Mesothelial cell of epicardium (in vitro differentiated cells): ENCODE measurements at places on chromosomes 7 and 10. TPM values are rescaled to one million over a fixed set of nuclear protein-coding genes. Genes with fewer than 3 reads are reported as not detected.

The TRIM50 gene
- not detected in 3 replicates for total RNA-seq

The POU6F2 gene
- total RNA-seq = 8.1 to 9.2 TPM (median 8.6 TPM) in 3 replicates

The KEL gene
- 1.9 to 4.2 TPM (median 2.3 TPM) in 3 replicates for total RNA-seq

The INMT gene
- total RNA-seq = 3.3 to 4.3 TPM (median 3.4 TPM) in 3 replicates

The SAMD9 gene
- 4.2 to 4.5 TPM (median 4.4 TPM) in 3 replicates for total RNA-seq

The ZNF503 gene
- 58.0 to 59.9 TPM (median 58.3 TPM) in 3 replicates for total RNA-seq

The MYO1G gene
- total RNA-seq = 0.65 to 0.69 TPM (median 0.66 TPM) in 3 replicates

The NPSR1 gene
- not detected in 3 replicates for total RNA-seq

The SH2D4B gene
- total RNA-seq = 0.27 to 0.29 TPM (median 0.27 TPM) in 3 replicates

DNA sequence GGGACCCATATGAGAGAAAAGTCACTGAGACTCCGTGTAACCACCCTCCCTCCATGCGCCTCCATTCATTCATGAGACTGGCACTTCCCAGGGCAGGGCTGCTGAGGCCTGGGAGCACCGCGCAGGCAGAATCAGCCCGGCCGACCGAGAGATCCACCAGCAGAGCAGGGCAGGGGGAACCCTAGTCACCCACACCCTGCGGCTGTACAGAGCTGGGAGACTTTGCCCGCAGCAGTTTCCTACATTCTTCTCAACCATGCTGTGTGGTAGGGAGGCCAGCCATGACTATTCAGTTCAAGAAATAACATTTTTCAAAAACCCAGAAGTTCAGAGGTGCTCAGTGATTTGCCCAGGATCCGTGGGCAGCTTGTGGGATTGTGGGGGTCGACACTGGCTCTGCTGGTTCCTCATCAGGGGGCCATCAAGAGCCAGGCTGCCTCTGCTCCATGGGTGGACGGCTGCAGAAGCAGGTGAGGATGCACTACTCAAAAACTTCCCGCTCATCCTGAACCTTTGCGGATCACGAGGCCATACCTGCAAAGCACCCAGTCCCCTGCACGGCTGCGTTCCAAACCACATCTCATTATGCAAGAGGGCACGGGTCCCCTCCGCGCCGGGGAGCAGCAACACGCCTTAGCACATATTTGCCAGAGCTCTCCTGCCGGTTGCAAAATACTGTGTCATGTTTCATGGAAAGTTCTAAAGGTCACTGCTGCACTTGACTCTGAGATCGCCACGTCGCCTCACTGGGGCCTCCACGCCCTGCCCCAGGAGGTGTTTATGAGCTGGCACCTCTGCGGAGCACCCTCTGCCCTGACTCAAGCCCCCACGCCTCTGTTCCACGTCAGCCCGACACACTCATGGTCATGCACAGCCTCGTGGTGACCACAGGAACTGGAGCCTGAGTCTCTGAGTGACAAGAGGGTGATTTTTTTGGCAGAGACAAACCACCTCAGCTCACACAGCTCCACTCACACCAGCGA is 132.0 kb downstream of the PRKAG2 start:
- no peak for DNase-seq
- H3K27me3 ChIP-seq = no peaks in the 10 kb centered on the region
- no peak overlapping the region for H3K27ac ChIP-seq
- H3K4me1 ChIP-seq = peaks cover 13% of the 10 kb centered on the region

- no peak overlapping the region for H3K27ac ChIP-seq
- H3K4me3 ChIP-seq = no peak overlapping the region
- no peak for DNase-seq
- no peaks in the 10 kb centered on the region for H3K27me3 ChIP-seq
- peaks cover 4% of the 10 kb centered on the region for H3K36me3 ChIP-seq
- H3K4me1 ChIP-seq = peaks cover 17% of the 10 kb centered on the region
Measured at GRCh38 chr10:116168329-116168728, 104.7 kb downstream of the GFRA1 start.

GRCh38 chr10:61855771-61856170 is 45.7 kb upstream of the ARID5B start:
- H3K27ac ChIP-seq = peak overlapping the region; percentile 57
- H3K4me3 ChIP-seq = no peak overlapping the region
- H3K36me3 ChIP-seq = no peaks in the 10 kb centered on the region
- DNase-seq = no peak

DNA sequence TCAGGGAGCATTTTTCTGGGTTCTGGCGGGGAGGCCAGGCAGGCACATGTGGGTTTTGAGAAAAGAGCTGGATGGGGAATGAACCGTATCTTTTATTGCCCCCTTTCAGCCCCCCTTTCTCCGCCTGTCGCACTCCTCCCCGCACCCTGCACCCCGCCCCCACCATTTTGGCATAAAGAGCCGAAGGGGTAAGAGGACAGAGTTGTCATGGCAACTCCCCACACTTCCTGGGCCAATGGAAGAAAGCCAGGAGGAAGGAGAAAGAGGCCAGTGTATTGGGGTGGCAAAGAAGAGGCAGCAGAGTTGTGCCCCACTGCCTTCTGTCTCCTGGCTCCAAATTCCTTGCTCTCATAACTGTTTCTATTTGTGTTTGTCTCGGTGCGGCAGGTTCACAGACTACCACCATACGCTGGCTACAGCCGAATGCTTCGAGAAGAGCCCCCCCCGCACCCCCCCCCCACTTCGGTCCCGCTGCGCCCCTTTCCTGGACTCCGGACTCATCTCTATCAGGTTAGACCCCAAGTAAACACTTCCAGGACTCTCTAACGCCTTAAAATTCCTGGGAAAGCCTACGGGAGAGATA is 3.4 kb downstream of the KCNIP2 start:
- H3K4me1 ChIP-seq = peaks cover 19% of the 10 kb centered on the region
- peak overlapping the region; percentile 65 for H3K4me3 ChIP-seq
- H3K36me3 ChIP-seq = no peaks in the 10 kb centered on the region
- no peak overlapping the region for H3K27ac ChIP-seq
- no peak for DNase-seq

DNA sequence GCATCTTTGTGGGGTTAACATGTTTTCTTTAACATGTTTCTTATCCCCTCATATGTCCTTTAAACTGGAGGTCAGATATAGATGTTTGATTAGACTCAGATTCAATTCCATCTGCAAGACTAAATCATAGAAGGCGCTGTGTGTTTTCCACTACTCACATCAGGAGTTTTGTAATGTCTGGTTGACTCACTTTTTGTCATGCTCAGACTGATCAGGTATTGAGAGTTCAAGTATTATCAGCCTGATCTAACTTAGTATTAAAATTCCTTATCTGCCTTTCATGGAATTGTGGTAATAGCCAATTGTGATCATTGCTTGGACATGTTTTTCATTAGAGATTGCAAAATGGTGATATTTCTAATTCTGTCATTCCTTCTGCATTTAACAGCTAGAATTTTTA is 30.2 kb downstream of the ENTPD7 start:
- H3K27me3 ChIP-seq = no peaks in the 10 kb centered on the region
- H3K27ac ChIP-seq = no peak overlapping the region
- peaks cover 24% of the 10 kb centered on the region for H3K36me3 ChIP-seq
- no peak overlapping the region for H3K4me3 ChIP-seq

DNA sequence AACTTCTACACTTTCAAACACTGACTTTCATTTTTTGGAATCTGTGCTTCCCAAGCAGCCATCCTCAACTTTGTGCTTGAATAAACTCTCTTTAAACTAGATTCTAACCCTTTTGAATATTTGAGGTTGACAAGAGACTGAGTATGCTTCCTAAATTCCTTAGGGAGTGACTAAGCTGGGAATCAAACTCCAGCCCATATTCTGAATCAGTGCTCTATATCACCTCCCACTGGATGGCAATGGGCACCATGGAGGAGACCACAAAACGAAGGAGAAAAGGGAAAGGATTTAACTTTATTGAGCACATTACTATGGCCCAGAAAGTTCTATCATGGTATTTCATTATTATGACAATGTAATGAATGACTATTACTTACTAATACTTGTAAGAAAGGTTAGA is 17.2 kb upstream of the SLC26A4 start:
- H3K4me1 ChIP-seq = peaks cover 15% of the 10 kb centered on the region
- no peak overlapping the region for H3K4me3 ChIP-seq
- H3K36me3 ChIP-seq = no peaks in the 10 kb centered on the region
- DNase-seq = no peak
- peaks cover 49% of the 10 kb centered on the region for H3K27me3 ChIP-seq

- H3K36me3 ChIP-seq = no peaks in the 10 kb centered on the region
- DNase-seq = peak; percentile 10
- no peak overlapping the region for H3K4me3 ChIP-seq
- H3K4me1 ChIP-seq = peaks cover 9% of the 10 kb centered on the region
- H3K27ac ChIP-seq = no peak overlapping the region
Measured at GRCh38 chr7:64884085-64884912, 18.8 kb upstream of the ZNF273 start.

DNA sequence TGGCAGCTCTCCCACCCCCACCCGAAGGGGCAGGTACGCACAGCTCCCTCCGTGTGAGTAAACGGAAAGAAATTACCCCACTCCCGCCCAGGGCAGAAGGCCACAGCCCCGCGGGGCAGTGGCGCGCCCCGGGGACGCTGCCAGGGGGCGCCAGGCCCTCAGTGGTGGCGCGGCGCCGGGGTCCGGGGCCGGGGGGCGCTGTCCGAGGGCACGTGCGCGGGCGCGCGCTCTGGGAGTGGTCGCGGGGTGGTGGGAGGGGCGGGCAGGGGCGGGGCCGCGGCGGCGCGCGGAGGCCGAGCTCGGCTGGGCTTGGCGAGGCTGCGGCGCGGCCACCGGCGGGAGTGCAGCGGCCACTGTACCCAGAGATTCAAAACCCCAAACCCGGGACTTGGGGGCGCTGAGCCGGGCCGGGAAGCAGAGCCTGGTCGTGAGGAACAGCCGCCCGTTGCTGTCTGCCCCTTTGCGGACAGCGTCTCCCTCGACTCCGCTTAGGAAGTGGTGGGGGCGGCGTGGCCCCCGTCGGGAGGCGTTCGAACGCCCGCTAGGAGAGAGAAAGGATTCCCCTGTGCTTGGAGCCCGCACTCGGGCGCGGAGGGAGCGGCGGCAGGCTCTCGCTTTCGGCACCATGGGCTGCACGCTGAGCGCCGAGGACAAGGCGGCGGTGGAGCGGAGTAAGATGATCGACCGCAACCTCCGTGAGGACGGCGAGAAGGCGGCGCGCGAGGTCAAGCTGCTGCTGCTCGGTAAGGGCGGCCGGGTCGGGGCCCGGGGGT is at the start of gene GNAI1:
GNAI1 (plus strand) TSS at position 296 of the 773 bp plus-strand sequence; CDS start at position 626, 330 bp downstream.
- peak within 1 kb of the TSS; percentile 98 for H3K4me3 ChIP-seq
- no peaks in the 10 kb centered on the region for H3K36me3 ChIP-seq
- DNase-seq = peak; percentile 70
- peaks cover 39% of the 10 kb centered on the region for H3K4me1 ChIP-seq
- H3K27ac ChIP-seq = peak within 1 kb of the TSS; percentile 85
- no peaks in the 10 kb centered on the region for H3K27me3 ChIP-seq

DNA sequence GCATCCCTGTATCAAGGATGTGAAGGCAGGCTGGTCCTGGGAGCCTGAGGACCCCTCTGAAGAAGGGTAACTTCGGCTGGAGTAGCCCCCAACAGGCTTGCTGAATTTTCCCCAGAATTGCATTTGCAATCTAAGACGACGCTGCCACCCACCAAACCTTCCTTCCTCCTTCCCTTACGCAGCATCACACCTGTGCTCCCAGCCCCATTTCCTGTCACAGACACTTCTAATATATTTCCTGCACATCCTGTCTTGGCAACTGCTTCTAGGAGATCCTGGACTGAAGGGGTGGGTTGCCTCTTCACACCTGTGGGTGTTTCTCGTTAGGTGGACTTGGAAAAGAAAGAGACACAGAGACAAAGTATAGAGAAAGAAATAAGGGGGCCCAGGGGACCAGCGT is 9.4 kb upstream of the PGAM1 start:
- no peak for DNase-seq
- no peaks in the 10 kb centered on the region for H3K27me3 ChIP-seq
- no peak overlapping the region for H3K4me3 ChIP-seq
- H3K36me3 ChIP-seq = peaks cover 2% of the 10 kb centered on the region
- no peak overlapping the region for H3K27ac ChIP-seq
- peaks cover 25% of the 10 kb centered on the region for H3K4me1 ChIP-seq

GRCh38 chr7:78777829-78778228 is 675.6 kb downstream of the MAGI2 start:
- H3K4me3 ChIP-seq = no peak overlapping the region
- H3K4me1 ChIP-seq = no peaks in the 10 kb centered on the region
- H3K27me3 ChIP-seq = peaks cover 8% of the 10 kb centered on the region
- no peaks in the 10 kb centered on the region for H3K36me3 ChIP-seq
- no peak for DNase-seq

- H3K36me3 ChIP-seq = no peaks in the 10 kb centered on the region
- no peaks in the 10 kb centered on the region for H3K27me3 ChIP-seq
- no peak overlapping the region for H3K4me3 ChIP-seq
- DNase-seq = no peak
- no peak overlapping the region for H3K27ac ChIP-seq
- H3K4me1 ChIP-seq = peaks cover 8% of the 10 kb centered on the region
Measured at GRCh38 chr7:66307591-66308215, 102.6 kb downstream of the TPST1 start.

DNA sequence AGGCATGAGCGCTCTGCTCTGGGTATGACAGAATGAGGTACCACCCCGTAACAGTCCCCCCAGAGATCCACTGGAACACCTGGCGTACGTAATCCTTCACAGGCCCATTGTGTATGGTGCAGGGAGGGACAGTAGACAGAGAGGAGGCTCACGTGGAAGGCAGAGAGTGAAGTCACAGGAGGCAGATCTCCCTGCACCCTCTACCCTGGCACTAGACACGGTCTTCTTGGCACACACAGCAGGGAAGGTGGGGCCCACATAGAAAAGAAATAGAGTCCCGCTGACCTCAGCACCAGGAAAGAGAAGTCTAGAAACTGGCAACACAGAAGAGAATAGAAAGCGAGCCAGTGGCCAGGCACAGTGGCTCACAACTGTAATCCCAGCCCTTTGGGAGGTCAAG is 51.9 kb downstream of the SLC29A4 start:
- no peak for DNase-seq
- no peak overlapping the region for H3K4me3 ChIP-seq

DNA sequence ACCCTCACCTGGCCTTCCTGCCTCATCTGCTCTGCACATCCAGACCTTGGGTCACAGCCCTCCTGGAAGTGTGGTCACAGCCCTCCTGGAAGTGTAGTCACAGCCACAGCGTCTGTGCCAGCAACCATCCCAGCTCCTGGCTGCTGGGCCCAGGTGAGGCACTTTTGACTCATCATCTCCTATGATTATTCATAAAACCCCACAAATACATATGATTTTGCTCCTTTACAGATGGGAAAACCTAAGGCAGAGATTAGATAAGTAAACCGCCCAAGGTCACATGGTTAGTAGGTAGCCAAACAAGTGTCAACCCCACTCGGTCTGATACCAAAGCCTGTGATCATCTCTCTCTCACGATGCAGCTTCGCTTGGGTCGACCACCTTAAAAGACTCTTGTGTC is 94.3 kb downstream of the PRLHR start:
- H3K27ac ChIP-seq = no peak overlapping the region
- no peak for DNase-seq
- H3K36me3 ChIP-seq = no peaks in the 10 kb centered on the region
- no peaks in the 10 kb centered on the region for H3K4me1 ChIP-seq
- H3K4me3 ChIP-seq = no peak overlapping the region

DNA sequence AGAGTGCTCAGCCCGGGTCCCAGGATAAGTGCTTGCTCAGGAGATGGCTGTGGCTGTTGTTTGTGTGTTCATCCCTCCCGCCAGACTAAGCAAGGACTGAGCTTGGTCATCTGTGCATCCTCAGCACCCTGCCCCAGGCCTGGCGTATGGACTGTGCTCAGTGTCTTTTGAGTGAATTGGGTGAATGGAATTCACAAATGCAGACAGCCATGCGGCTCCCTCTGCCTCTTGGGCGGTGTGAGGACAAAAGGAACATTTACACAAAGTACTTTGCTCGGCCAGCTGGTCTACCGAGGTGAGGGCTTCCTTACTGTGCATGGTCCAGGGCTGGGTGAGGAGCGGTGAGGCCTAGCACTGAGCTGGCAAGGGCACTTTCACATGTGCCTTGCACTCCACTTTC is 120.2 kb downstream of the CDH23 start:
- H3K27ac ChIP-seq = no peak overlapping the region
- no peak for DNase-seq
- H3K4me1 ChIP-seq = peaks cover 37% of the 10 kb centered on the region
- H3K27me3 ChIP-seq = no peaks in the 10 kb centered on the region
